SJSA1 (cell line): ENCODE measurements at places on chromosomes 11 and 22.
A peak's percentile ranks its signal among the peaks of the same experiment; 100 is the strongest.

DNA sequence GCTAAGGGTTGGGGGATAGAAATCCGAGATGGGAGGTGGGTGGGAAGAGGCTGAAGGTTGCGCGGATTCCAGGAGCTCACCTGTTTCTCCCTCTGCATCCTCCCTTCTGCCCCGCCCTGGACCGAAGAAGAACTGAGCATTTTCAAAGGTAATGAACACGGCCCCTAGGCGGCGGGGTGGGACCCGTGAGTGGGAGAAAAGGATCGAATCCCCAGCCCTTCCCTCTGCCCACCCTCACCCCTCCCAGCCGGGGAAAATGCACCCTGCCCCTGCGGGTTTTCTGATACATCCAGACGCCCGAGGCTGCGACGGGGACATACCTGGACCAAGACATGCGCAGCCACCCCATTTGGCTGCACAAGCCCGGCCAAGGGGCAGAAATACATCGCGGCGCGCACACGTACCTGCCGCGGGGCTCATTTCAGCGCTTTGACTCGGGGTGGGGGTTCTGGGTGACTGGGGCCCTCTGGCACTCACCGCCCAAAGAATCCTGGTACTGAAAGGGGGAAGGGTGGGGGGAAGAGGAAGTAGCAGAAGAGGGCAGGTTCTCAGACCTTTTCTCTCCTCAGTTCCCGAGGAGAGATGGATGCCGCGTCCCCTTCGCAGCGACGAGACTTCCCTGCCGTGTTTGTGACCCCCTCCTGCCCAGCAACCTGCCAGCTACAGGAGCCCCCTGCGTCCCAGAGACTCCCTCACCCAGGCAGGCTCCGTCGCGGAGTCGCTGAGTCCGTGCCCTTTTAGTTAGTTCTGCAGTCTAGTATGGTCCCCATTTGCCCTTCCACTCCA, 6.0 kb downstream of the VSIG2 start:
- no peak overlapping the region for H3K27ac ChIP-seq
- H3K27me3 ChIP-seq: no peaks in the 10 kb centered on the region

- no peak overlapping the region for H3K4me3 ChIP-seq
- peaks cover 26% of the 10 kb centered on the region for H3K27me3 ChIP-seq
- no peak overlapping the region for H3K27ac ChIP-seq
- H3K4me1 ChIP-seq: no peaks in the 10 kb centered on the region; the same call in 1 of the 2 replicates
- no peak for DNase-seq
These were observed 186.1 kb downstream of the MYO18B start for GRCh38 chr22:25928038-25928437.

- H3K4me3 ChIP-seq: no peak overlapping the region
- H3K4me1 ChIP-seq: no peaks in the 10 kb centered on the region
- no peaks in the 10 kb centered on the region for H3K27me3 ChIP-seq
- H3K27ac ChIP-seq: no peak overlapping the region
- DNase-seq: no peak
These were observed 34.3 kb downstream of the TOM1 start for GRCh38 chr22:35334004-35334403.

DNA sequence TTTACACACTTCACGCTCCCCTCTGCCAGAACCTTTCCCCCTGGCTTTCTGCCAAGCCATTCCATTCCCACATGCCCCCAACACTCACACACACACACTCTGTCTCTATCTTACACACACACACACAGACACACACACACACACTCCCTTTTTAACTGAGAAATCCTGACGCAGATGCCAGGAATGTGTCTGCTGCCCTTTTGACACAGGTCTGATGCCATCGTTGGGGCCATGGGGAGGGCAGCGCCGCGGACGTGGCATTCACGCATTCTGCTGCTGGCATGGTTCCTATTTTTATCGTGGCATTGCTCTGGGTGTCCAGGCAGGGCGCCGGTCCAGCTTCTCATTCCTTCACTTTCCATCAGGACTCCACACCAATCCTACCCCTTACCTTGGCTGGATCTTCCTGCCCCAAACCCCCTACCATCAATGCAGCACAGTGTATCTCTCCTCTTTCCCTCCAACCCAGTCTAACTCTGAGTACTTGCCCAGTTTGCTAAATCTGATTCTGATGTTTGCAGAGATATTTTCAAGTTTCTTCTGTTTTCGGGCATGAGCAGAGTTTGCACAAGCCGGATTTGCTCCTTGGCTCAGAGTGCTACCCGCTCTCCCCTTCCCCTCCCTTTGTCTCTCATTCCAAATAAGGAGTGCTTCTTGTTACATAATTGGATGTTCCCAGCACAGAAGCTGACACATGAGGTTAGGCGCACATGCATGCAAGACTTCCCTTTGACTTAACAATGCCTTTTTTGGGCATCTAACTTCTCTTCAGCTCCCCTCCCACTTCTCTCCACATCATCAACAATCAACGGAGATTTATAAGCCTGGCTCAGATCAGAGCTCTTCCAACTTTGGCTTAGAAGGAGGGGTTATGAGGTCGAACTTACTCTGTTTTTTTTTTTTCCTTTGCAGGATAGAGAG, 18.8 kb downstream of the SNX19 start:
- H3K27ac ChIP-seq: peak overlapping the region; percentile 72
- H3K4me1 ChIP-seq: peaks cover 23% of the 10 kb centered on the region
- peak overlapping the region; percentile 10; the same call in 1 of the 2 replicates for H3K4me3 ChIP-seq
- peaks cover 61% of the 10 kb centered on the region for H3K36me3 ChIP-seq

DNA sequence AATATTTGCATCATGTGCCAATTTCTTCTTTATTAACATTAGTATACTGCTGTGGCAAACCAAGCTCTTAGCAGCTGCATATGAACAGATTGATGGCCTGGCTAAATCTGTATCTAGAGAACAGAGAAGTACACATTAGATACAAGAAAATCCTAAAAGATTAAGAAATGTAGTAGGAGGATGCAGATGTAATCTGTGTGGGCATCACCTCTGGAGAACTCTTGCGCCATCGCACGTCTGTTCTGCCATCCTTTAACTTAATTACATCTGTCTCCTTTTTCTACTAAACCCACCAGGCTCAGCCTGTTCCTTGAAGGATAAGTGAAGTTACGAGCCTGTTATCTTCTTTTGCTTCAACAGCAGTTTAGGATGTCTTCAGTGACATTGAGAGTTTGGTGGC, 196.4 kb upstream of the PITPNB start:
- H3K27ac ChIP-seq: peak overlapping the region; percentile 78
- no peak overlapping the region for H3K4me3 ChIP-seq
- H3K36me3 ChIP-seq: no peaks in the 10 kb centered on the region
- DNase-seq: no peak

DNA sequence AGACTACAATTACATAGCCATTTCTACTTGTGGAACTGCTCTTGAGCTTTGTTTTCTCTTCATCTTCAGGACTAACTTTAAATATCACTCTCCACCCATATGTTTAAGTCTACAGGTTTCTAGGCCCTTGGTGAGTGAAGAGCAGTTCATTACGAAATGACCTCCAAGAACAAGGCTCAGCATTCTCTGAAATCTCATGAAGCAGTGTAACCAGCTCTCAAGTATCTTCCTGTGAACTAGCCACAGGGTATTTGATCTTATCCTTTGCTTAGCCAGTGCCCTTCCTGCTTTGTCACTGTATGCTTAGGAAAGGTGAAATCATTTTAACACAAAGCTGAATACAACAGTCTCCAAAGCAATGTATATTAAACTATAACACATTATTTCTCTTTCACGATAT, 20.4 kb upstream of the LYVE1 start:
- no peak overlapping the region for H3K27ac ChIP-seq
- no peaks in the 10 kb centered on the region for H3K36me3 ChIP-seq
- peaks cover 37% of the 10 kb centered on the region for H3K4me1 ChIP-seq
- no peaks in the 10 kb centered on the region for H3K27me3 ChIP-seq
- H3K4me3 ChIP-seq: no peak overlapping the region

DNA sequence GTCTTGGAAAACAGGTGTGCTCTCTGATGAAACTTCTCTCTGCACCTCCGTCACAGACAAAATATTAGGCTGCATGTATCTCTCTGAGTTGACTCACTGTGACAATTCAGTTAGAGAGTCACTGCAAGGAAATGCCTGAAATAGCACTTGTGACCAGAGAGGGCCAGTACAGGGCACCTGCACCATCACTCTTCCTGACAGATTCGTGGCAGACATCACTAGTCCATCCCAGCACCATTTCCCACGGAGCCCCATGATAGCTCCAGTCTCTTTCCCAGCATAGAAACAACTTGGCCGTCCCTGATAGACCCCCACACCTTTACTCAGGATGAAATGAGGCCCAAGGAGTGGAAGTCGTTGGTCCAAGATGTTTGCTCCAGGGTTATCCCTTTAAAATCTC, 73.3 kb upstream of the ISX start:
- H3K27me3 ChIP-seq: no peaks in the 10 kb centered on the region
- H3K36me3 ChIP-seq: no peaks in the 10 kb centered on the region
- H3K27ac ChIP-seq: no peak overlapping the region
- no peaks in the 10 kb centered on the region for H3K4me1 ChIP-seq
- no peak overlapping the region for H3K4me3 ChIP-seq

DNA sequence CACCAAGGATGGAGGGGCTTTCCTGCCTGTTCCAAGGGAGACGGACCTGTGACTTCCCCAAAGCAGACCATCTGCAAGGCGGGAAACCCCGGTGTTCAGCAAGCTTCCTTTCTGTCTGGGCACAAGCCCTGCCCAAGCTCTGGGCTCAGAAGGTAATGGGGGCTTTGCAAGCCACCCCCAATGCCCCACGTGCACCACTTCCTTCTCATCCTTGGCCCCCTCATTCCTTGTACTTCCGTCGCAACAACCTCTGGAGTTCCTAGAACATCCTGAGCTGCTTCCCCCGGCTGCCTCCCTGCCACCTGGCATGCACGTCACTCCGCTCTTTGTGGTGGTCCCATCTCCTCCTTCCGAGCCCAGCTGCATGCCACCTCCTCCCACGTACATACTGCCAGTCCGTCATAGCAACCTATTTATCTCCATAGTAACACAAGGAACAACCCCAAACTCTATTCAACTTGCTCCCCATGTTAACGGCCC, 3.9 kb downstream of the MYEOV start:
- peaks cover 64% of the 10 kb centered on the region for H3K4me1 ChIP-seq
- H3K4me3 ChIP-seq: no peak overlapping the region
- no peaks in the 10 kb centered on the region for H3K36me3 ChIP-seq
- H3K27me3 ChIP-seq: no peaks in the 10 kb centered on the region
- peak overlapping the region; percentile 94 for H3K27ac ChIP-seq

GRCh38 chr11:83510530-83511460, 224.6 kb upstream of the CCDC90B start:
- no peak overlapping the region for H3K27ac ChIP-seq
- no peaks in the 10 kb centered on the region for H3K4me1 ChIP-seq
- no peaks in the 10 kb centered on the region for H3K36me3 ChIP-seq
- no peak overlapping the region for H3K4me3 ChIP-seq
- DNase-seq: no peak

- H3K36me3 ChIP-seq: no peaks in the 10 kb centered on the region
- no peak overlapping the region for H3K4me3 ChIP-seq
- peak; percentile 92 for DNase-seq
- peaks cover 53% of the 10 kb centered on the region for H3K4me1 ChIP-seq
- H3K27ac ChIP-seq: peak overlapping the region; percentile 78
These were observed 3.4 kb downstream of the CD82 start for GRCh38 chr11:44568658-44569473.

GRCh38 chr11:75735181-75735845, 17.7 kb downstream of the MOGAT2 start:
- no peaks in the 10 kb centered on the region for H3K27me3 ChIP-seq
- DNase-seq: no peak
- H3K4me1 ChIP-seq: no peaks in the 10 kb centered on the region
- no peaks in the 10 kb centered on the region for H3K36me3 ChIP-seq
- no peak overlapping the region for H3K4me3 ChIP-seq

GRCh38 chr11:19672586-19673206, 39.9 kb upstream of the NAV2 start:
- no peaks in the 10 kb centered on the region for H3K36me3 ChIP-seq
- H3K27me3 ChIP-seq: no peaks in the 10 kb centered on the region
- no peak overlapping the region for H3K27ac ChIP-seq
- peaks cover 18% of the 10 kb centered on the region for H3K4me1 ChIP-seq

- H3K4me1 ChIP-seq: no peaks in the 10 kb centered on the region
- H3K27me3 ChIP-seq: peaks cover 35% of the 10 kb centered on the region
- H3K36me3 ChIP-seq: no peaks in the 10 kb centered on the region
- no peak overlapping the region for H3K27ac ChIP-seq
- no peak for DNase-seq
- no peak overlapping the region for H3K4me3 ChIP-seq
These were observed 104.7 kb upstream of the E2F8 start for GRCh38 chr11:19345519-19345847.

GRCh38 chr11:2426826-2427521, 17.3 kb downstream of the TRPM5 start:
- no peak overlapping the region for H3K4me3 ChIP-seq
- DNase-seq: no peak
- H3K4me1 ChIP-seq: no peaks in the 10 kb centered on the region
- H3K27ac ChIP-seq: no peak overlapping the region

DNA sequence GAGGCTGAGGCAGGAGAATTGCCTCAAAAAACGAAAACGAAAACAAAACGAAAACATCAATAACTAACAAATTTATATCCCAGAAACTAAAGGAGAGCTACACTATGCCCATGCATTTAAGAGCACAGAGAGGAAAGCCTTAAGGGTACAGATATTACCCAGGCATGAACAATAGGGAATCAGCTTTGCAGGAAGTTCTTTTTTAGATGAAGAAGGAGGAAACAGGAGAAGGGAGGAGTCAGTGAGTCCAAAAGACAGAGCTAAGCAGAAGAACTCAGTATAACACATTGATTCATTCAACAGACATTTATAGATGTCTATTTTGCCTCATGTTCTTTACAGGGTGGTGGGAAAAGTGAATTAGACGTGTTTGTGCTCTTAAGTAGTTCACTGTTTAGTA, 8.3 kb downstream of the MRPL17 start:
- no peaks in the 10 kb centered on the region for H3K27me3 ChIP-seq
- H3K36me3 ChIP-seq: no peaks in the 10 kb centered on the region
- H3K27ac ChIP-seq: no peak overlapping the region
- H3K4me3 ChIP-seq: no peak overlapping the region
- DNase-seq: no peak

DNA sequence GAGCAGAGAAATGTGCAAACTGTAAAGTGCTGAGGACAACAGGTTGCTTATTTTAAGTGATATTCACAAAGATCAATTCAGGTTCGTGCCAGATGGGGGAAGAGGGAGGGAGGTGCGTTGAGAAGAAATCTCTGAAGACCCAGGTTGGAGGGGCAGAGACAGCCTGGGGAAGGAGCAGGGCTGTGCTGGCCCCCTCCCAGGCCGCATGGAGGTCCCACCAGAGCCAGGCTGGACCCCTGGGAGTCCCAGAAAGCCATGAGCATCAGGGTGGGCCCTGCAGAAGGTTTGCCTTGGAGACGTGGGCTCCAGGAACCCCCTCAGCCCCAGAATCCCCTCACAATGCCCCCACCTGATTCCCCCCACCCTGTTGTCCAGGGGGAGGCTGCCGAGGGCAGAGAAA, 47.4 kb downstream of the IGLL1 start:
- H3K4me3 ChIP-seq: no peak overlapping the region
- no peak for DNase-seq
- H3K4me1 ChIP-seq: no peaks in the 10 kb centered on the region
- H3K27me3 ChIP-seq: no peaks in the 10 kb centered on the region
- no peaks in the 10 kb centered on the region for H3K36me3 ChIP-seq
